ENCODE measurements at places on chromosomes 7 and 10.

DNA sequence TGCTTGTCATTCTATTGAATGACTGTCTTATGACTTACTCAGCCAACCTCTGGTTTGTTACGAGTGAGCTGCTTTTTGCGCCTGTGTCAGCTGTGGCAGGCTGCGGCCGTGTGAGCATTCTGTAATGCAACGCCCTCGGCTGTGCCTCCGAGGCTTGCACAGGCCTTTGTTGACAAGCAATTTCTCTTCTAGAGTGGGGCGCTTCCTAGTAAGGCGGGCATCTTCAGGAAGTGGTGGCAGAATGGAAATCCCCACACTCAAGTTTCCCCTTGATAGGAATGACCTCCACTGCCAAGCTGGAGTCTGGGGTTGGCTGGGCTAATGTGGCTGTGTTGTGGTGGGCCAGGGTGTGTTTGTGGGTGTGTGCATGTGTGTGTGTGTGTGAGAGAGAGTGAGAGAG, 20.2 kb upstream of the TMEM178B start:
- no peak for DNase-seq

DNA sequence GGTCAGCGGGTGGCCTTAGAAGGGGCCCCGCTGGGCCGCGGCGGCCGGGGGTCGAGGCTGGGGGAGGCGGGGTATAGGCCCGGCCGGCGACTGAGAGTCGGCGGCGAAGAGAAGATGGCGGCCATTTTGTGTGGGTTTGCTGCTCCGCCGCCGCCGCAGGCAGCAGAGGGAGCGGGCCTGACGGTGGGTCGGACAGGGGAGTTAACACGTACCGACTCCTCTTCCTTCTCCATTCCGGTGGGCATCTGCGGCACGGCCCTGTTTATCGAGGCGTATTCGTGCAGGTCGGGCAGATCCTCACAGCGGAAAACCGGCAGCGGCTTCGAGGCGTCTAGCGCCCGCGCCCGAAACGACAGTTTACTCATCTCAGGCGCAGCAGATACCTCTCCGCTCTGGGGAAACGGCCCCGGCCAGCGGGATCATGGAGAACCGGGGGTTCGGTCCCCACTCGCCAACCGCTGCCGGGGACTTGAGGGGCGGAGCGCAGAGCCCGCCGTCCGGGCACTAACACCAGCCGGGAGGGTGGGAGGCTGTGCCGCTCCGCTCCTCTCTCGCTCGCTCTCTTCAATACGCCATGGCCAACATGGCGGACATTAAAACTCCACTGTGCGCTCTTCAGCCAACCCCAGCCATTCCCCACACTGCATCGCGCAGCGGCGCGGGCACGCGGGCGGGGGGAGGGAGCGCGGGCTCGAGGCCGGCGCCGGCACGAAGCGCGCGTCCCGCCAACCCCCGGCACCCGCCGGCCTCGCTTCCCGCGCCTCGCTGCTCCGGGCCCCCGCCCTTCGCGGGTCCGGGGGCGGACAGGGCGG, at the start of gene EPC1:
Gene EPC1 (minus strand): TSS at position 608 of the 812 bp plus-strand sequence. CDS start 243 bp downstream, at position 365.
- DNase-seq = peak; percentile 97

DNA sequence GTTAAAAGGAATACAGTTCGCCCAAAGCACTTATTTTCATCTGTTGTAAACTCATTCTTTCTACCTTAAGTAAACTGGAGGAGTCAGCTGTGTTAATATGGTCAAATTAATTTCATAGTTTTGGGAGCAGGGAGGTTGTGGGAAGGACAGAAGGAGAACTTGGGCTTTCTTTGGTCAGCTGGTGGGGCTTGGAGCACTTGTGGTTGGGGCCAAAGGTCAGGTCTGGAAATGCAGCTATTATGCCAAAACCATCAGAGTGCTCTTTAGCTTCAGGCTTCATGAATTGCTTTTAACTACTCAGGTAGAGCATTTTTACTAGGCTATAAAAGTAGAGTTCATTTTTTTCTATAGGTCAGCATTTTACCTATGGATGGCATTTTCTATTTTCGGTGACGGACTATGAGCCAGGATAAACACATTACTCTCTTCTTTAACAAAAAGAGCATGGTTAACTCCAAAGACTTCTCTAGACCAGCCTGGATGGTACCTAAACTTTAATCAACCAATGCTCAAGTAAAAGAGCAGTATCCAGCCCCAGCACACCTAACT, 30.0 kb downstream of the STEAP4 start:
- DNase-seq = no peak

GRCh38 chr7:100177045-100178001, at the start of the genes GPC2 and STAG3:
Gene GPC2 (minus strand): TSS chr7:100177381. CDS start chr7:100177199, 182 bp downstream.
Gene STAG3 (plus strand): TSS chr7:100177918. CDS start chr7:100180557, 2,639 bp downstream.
- DNase-seq = peak; percentile 99

DNA sequence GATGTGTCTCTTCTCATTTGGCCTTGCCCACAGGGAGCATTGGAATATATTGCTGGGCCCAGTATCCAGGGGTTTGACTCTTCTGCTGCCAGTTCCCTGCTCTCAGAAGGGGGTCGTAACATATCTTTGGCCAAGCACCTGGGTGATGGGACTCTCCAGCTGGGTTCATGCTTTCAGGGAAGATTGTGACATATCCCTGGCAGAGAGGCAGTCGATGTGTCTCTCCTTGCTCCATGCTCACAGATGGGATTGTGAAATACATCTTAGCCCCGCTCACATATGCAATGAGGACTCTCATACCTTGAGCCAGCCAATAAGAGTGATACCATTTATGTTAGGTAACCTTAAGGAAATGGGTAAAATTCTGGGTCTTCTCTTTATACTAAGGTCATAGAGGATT, 39.2 kb upstream of the ZNF680 start:
- no peak for DNase-seq

DNA sequence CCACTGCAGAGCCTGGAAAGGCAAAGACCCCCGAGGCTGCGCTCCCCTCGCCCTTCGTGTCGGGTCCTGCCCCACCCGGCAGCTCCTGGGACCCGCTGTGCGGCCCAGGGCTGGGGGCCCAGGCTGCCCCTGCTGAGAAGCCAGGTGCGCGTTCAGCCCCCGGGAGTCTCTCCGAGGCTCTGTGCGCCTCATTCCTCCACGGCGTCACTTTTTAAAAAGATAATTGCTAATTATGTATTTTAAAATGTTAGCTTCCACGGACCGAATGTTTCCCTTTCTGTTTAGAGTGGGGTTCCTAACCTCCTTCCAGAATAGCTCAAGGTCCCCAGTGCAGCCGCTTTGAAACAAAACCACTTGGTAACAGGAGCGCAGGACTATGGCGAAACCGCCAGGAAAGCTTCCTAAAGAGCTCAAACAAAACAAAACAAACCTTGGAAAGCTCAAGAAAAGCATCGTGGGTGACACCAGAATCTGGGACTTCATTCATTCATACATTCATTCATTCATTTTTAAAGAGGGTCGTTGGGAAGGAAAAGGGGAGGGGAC, 45.6 kb downstream of the PDIA4 start:
- DNase-seq = no peak

GRCh38 chr10:92689663-92690210, at the start of gene HHEX:
Gene HHEX (plus strand): TSS chr10:92689955. CDS start chr10:92689987, 32 bp downstream.
- peak; percentile 86 for DNase-seq

DNA sequence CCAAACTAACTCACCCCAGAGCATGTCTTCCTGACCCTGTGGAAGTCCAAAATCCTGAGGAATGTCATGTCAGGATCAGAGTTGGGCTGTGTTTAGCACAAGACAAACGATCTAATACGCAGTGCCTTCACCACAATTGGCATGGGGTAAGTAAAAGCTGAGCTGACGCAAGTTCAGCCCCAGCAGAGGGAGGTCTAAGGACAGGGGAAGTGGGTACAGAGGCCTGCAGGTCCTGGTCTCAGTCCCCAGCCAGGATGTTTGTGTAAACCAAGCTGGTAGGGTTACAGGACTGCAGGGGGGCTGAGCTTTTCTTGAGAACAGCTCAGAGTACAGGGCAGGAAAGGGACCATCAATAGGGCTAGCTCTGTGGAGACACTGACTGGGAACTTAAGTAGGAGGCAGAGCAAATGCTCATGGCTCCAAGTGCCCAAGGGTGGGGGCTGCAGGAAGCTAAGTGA, 5.3 kb upstream of the KCNIP2 start:
- DNase-seq = no peak

DNA sequence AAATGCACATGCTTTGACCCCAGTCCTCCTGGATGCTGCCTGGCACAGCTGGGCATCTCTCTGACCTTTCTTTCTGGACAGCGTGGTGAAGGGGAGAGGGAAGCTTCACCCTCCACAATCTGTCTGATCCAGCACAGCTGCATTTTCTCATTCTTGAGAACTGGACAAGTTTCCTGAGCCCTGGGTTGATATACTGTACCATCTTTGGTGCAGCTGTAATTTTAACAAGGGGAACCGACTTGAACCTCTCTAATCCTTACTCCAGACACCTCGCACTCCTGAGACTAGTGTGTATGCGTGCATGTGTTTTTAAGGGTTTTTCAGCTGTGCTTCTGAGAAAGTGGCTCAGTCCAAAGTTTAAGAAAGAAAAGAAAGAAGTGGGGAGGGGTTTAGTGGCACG, 655.7 kb downstream of the INHBA start:
- DNase-seq = no peak

DNA sequence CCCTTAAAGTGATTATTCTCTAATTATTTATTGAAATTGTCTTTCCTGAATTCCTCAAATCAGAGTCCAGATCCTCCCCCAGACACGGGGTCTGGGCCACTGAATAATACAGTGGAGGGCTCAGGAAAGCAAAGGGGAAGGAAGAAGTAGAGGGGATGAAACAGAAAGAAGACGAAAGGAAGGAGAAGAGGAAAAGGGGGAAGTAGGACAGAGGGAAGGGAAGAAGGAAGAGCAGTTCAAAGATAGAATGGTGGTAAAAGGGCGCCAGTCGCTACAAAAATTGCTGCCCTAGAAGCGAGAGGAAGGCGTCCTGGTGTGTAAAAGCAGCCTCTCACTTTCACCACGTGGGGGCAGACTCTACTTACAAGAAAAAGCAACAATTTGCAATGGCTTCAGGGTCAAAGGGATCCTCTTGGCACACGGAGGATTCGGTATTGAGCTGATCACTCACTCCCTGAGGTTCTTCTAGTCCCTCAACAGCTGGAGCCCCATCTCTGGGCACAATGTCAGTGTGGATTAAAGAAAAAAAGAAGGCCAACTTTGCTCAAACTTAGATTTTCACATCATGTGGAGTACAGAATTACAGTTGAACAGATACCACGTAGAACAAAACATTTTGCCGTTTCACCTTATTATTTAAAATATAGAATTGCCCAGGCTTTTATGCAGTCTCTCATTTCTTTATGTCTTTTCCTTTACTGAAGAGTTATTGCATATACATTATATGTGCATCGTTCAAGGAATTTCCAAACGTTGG, 31.4 kb upstream of the NPVF start:
- peak; percentile 94 for DNase-seq

GRCh38 chr7:91491868-91492267, 227.6 kb downstream of the FZD1 start:
- DNase-seq = no peak

DNA sequence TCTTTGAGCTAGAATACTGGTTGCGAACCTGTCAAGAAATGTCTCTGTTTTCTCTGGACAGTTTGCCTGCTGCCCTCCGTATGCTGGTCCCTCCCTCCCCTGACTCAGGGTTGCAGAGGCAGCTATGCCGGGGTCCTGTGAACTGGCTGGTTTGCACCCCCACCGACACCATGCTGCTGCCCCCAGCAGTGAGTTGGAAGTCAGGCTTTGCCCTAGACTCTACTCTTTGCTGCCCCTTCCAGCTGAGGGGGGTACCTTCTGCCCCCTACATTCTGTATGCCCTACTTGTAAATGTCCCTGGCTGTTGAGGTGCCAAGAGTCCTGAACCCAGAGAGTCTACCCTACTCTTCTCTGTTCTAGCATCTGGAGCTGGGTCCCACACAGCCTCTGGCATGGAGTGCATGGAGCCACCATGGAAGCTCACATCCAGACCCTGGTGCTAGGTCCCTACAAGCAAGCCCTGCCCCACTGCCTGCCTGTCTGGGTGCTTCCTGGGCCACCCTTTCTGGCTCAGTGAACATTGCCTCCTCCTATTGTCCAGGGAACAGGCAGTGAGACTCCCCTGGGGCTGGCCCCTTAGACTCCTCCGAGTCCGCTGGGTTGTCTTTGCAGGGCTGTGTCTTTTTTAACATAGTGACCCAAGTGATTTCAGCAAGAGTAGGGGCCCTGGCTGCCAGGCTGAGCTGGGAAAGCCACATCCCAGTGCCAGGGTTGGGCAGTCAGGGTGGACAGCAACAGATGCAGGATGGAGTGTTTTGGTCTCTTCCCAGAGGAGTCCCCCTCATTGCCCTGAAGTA, 138.9 kb downstream of the ADCY1 start:
- DNase-seq = no peak

GRCh38 chr10:42954766-42955492, 121.9 kb upstream of the RET start:
- no peak for DNase-seq

DNA sequence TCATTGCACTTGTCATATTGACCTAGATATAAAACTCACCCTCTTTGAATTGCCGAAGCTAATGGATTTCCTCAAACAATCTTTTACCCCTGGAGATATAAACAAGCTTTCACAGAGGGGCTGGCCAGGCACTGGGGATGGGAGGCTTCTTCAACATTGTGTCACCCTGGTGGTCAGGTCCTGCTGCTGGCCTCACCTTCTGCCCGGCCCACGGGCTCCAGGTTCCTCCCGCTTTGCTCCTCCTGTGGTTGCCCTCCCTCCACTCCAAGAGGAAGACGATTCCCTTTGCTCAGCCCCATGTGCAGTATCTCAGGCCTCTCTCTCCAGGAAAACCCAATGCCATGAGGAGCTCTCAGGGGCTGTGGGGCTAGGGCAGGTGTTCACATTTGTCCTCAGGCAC, 118.1 kb upstream of the ADCY1 start:
- no peak for DNase-seq

- no peak for DNase-seq
Observed at GRCh38 chr10:108521827-108522492, 1357.5 kb upstream of the SORCS1 start.

DNA sequence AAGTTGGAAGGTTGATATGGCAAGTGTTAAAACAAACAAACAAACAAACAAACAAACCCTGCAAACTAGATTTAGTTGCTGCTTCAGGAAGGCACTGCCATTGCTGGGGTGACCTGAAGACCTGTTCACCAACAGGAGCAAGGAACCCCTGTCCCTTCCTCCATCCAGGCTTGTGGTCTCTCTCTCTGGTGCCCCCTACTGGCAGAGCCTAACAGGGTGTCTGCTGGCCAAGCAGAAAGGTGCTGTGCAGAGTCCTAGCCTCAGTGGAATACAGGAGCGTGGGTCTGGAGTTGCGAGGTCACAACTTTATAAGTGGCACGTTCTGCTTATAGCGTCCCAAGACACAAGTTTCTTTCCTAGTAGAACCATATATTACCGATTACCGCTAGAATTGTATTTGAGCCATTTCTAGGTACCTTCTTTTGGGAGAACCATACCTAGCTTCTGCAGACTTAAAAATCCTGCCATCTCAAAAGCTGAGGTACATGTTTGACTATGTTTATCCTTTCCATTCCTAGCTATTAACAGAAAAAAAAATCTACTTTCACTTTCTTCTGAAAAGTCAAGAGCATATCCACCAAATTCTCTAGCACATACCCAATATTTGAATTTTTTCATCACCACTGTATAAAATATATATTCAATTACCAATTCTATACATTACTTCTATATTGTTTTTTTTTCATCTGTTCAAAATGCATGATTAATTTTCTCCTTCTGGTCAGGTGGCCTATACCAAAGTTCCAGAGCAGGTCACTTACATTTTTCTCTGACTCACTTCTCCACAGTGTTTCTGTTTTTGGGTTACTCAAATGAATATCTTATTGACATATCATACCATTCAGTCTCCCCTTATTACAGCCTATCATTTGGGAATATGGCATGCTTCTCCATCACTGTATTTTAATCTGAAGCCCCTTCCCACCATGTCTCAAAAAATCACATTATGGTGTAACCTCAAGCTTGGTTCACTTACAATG, 29.1 kb upstream of the CALD1 start:
- DNase-seq = peak; percentile 87

GRCh38 chr10:15201589-15202300, 33.3 kb upstream of the NMT2 start:
- no peak for DNase-seq

- DNase-seq = no peak
Observed at GRCh38 chr7:130804220-130804619, 70.2 kb upstream of the KLF14 start.
